ENCODE measurements at places on chromosomes 3 and 15.

GRCh38 chr3:37812499-37812896 is 49.2 kb upstream of the CTDSPL start:
- no peak for DNase-seq

DNA sequence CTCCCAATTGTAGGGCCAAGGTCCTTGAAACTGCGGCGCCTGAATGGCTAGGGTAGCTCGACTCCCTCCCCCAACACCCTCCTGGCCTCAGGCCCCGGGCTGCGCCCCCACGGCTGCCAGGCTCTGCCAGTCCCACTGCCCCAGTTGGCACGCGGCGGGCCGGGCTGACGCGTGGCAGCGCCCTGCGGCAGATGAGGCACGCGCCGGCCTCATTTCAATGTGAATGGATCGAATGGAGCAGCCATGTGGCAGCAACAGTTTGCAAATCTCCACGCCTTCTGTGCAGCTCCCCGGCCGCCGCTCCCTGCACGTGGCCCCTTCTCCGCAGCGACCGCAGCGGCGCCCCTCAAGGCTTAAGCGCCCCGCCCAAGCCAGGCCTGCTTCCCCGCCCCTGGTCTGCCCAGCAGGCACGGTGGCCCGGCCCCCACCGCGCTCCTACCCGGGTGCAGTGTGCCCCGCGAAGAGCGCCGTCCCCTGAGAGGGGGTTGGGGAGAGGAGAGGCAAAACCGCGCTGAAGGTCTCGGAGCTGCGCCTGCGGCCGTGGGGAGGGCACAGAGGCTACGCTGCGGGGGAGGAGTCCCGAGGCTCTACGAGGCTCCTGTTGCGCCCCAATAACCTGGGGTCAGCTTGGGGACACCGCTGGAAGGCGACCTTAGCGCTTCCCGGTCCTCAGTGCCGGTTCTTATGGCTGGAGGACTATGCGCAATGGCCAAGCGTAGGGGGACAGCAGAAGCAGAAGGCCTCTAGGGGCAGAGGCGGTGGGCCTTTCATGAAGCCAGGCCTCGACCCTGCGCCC is 3.1 kb upstream of the DLL4 start:
- peak; percentile 59 for DNase-seq

- DNase-seq, result no peak
Measured at GRCh38 chr15:96135166-96136093, 195.1 kb upstream of the NR2F2 start.

DNA sequence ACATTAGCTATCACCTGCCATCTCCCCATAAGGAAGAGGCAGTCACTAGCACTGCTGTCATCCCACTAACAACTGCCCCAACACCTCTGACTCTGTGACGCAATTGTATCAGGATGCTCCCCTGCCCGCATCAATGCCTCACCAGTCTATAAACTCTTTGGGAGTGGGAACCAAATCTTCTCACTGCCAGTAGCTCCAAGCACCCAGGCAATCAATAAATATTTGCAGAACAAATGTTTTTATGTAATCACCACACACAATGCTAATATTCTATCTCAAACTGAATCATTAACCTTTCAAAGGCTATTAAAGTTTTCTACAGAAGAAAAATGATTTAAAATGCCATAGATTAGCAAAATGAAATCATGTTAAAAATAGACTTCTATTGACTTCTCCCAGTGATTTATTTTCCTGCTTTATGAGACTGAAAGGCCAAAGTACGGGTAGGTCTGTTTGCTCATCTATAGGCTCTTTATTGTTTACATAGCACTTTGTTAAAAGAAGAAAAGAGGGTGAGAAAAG is 131.3 kb downstream of the PLD1 start:
- DNase-seq, result no peak

DNA sequence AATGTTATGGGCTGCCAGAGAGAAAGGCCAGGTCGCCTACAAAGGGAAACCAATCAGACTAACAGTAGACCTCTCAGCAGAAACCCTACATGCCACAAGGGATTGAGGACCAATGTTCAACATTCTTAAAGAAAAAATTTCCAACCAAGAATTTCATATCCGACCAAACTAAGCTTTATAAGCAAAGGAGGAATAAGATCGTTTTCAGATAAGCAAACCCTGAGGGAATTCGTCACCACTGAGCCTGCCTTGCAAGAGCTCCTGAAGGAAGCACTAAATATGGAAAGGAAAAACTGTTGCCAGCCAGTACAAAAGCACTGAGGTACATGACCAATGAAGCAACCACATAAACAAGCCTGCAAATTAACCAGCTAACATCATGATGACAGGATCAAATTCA is 33.1 kb downstream of the PYGO1 start:
- DNase-seq, result no peak

DNA sequence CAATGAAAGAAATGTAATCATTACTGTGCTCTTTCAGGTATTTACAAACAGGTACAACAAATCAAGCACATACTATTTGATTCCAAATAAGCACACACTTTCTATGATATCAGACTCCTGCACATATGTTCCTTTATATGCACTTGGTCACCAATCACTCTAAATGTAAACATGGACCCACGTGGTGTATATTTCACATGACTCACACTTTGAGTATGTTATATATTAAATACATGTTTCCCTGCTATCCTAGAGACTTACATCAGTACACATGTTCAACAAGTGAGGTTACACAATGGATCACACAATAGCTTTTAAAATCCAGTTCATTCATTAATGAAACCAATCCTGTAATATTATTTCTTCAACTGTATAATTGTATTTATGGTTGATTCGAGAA is 683.5 kb downstream of the NR2F2 start:
- no peak for DNase-seq

DNA sequence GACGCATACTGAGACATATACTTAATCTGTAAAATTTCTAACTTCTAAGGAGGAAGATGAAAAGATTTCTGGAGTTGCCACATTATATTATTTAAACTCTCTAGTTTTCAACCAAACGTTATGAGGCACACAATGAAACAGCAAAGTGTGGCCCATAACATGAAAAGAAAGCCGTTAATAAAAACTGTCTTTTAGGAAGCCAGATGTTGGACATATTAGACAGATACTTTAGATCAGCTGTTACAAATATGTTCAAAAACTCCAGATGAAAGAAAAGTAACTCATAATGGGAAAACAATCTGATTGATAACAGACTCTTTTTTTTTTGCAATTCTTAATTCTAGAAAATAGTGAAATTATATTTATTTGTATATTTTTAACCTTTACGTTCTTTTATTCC is 34.3 kb downstream of the ADAMTSL3 start:
- no peak for DNase-seq

GRCh38 chr3:176663837-176664831 is 533.1 kb downstream of the TBL1XR1 start:
- DNase-seq, result no peak

DNA sequence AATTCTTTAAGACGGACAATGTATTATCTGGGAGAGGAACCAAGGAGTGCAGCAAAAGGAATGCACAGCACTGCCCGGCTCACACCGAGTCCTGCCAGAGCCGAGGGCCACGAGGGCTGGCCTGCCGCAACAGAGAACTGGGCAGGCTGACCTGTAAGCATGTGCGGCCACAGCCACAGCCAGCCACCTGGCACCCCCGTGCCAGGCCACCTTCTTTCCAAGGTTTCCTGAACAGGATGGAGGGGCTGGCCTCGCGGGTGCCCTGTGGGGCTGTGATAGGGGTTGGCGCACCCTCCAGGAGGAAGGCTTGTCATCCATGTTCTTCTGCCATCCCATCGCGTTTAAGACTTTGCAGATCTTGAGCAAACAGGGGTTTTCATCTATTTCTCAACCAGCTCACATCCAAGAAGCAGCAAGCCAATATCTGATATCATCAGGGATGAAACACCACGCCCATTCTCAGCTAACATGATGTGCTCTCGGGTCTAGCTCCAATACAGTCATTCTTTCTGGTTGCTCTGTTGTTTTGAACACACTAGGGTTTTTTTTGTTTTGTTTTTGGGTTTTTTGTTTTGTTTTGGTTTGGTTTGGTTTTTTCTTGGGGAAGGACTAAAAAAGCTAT is 10.2 kb downstream of the CA12 start:
- no peak for DNase-seq

DNA sequence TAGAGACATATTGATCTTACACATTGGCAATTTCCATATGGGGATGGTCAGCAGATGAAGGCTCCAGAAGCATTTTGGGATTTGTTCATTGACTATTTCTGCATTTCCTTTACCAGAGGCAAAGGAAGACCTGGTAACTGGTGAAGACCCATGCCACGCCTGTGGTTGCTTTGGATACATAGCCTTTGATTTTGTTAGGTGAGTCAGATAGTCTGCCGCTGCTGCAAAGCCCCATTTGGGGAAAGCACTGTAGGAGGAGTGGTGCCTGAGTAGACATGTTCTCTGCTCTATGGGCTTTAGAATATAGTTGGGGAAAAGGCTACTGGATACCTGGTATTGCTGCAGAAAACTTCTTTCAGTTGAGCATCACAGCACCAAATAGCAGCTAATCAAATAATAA is 56.8 kb downstream of the TFG start:
- DNase-seq, result no peak

- DNase-seq, result no peak
Measured at GRCh38 chr3:68088636-68089035, 434.2 kb upstream of the SUCLG2 start.

GRCh38 chr3:129000742-129001100 is 383 bp upstream of the EFCC1 start:
- DNase-seq, result no peak

DNA sequence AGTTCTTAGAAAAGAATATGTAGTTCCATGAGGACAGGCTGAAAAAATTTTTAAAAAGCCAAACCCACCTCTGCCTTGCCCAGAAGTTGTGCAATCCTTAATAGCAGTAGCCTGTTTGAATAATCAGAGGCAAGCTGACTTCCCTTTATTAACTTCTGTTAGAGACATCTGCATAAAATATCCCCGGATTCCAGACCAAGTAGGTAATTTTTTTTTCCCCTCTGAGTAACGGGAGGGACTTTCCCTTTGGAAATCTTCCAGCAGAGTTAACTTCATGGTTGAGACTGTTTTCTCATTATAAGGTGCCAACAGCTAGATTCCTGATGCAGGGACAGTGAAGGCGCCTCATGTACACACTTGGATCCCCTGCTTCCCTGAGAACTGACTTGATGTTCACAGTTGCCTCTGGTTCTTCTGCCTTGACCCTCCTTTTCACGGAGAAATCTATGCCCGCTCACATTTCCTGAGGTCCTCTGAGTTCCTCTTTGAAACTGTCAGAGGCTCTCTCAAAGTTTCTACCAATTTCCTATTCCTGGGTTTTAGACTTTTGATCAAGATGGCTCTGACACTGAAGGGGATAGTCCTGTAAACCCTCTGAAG is 227.6 kb upstream of the BHLHE40 start:
- no peak for DNase-seq

DNA sequence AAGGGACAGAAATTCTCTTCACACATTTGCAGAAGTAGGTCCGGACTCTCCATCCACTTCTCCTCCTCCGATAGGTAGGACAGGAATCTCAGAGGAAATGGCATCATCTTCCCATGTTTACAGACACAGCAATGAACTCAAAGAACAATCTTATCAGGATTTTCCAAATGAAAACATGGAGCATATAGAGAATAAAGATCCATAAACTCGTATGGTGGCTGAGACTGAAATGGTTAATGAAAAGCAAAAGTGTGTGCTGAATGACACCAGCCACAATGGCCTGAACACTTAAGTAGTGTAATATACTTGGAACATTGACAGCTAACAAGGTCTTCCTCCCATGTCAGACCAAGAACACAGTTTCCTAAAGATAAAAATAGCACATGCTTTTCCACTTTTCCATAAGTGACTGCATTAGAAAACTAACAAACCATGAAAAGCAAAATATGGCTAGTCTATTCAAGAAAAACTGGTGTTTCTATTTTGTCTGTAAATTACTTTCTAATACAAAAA is 5.8 kb downstream of the CCRL2 start:
- no peak for DNase-seq

- no peak for DNase-seq
Measured at GRCh38 chr15:95580121-95580520, 750.4 kb upstream of the NR2F2 start.

- no peak for DNase-seq
Measured at GRCh38 chr3:35633332-35634124, 5.8 kb upstream of the ARPP21 start.

DNA sequence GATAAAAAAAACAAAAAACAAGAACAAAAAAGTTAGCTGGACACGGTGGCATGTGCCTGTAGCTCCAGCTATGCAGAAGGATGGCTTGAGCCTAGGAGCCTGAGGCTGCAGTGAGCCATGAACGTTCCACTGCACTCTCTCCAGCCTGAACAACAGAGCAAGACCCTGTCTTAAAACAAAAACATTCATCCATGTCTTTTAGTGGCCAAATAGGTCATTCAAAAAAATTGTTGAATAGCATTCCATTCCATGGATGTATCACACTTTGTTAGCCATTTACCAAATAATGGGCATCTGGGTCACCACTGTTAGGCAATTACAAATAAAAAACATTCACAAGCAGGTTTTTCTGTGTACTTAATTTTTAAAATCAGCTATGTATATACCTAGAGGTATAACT is 139.7 kb downstream of the STAG1 start:
- DNase-seq, result no peak

DNA sequence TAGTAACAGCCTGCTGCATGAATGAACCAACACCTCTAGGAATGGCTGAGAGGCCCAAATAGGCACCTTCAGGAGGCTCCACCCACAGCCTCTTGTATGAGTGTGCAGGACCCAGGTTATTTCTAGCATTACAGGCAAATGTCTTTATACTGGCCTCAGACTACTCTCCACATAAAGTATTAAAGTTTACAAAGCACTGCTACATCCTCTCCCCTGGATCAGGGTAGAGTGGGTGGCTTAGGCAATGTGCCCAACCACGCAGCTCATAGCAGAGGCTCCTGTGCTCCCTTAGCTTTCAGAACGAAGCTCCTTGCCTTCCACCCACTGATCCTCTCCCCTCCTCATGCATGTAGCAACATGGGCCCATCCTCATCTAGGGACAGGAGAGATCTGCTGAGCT is 16.3 kb downstream of the TMEM43 start:
- no peak for DNase-seq

- no peak for DNase-seq
Measured at GRCh38 chr15:74443100-74443909, 9.5 kb upstream of the SEMA7A start.

DNA sequence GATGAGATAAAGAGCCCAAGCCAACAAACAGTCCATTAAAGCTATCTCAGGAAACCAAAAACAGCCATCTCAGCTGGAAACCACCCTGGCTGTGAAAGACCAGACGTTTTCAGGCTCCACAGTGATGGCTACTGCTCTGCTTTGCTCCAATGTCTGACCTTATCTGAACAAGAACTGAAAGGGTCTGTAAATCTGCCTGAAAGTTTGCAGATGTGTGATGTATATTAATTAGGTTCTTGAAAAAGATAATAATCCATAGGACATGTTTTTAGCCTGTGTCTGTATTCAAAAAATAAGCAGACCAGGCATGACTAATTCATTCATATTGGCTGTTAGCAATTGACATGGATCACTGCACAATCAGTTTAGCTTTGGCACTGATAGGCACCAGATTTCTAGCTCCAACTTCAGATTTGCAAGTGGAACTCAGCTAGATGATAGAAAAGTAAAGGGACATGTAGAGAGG is 611.4 kb upstream of the NAALADL2 start:
- DNase-seq, result no peak

DNA sequence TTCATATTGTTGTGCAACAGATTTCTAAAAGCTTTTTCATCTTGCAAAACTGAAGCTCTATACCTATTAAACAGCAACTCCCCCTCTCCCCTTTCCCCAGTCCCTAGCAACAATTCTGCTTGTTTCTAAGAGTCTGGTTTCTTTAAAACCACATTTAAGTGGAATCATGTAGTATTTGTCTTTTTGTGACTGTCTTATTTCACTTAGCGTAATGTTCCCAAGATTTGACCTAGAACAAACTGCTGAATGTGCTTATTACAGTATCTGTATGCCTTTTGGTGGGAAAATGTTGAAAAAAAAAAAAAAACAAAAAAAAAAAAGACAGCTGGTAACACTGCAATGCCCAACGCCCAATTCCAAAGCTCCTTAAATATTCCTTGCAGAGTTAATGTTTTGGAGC is 19.5 kb upstream of the SPESP1 start:
- no peak for DNase-seq

All from B cell (primary cell).